SK-N-DZ (cell line): ENCODE measurements at places on chromosomes 6 and 20.

DNA sequence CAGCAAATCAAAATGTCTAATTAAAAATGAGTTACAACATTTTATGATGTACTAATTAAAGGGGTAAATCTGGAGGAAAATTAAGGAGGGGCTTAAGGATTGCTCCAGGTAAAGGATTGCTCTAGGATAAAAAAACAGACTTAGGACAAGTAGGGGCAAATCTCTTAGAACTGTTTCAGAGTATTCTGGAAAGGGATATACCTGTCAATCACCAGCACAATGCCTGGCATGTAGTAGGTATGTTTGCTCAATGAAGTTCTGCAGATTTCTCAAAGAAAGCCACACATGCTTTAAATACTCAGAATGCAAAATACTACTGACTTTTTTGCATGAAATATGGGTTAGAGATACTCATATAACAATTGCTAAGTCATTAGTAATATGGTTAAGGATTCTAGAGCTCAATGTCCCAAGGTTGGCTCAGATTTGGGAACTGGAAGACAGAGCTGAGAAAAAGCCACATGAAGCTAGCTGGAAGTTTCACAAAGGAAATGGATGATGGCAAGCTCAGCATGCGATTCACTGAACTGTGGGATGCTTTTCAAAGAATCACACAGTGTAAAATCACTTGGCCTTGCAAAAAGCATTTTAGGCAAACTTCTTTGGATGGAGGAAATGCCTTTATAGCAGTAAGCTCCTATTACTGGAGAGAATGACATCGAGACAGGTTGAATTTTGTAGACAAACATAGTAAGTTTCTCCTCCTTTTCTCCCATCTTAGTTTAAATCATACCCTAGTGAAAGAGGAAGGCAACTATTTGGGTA lies 72.8 kb downstream of the MAP3K5 start:
- DNase-seq = no peak

- DNase-seq = no peak
These were observed 8.9 kb downstream of the GFOD1 start for GRCh38 chr6:13478525-13478966.

GRCh38 chr20:13337090-13337784 lies 116.2 kb downstream of the ISM1 start:
- DNase-seq = no peak

GRCh38 chr20:36468149-36469000 lies 72.9 kb upstream of the MYL9 start:
- no peak for DNase-seq

DNA sequence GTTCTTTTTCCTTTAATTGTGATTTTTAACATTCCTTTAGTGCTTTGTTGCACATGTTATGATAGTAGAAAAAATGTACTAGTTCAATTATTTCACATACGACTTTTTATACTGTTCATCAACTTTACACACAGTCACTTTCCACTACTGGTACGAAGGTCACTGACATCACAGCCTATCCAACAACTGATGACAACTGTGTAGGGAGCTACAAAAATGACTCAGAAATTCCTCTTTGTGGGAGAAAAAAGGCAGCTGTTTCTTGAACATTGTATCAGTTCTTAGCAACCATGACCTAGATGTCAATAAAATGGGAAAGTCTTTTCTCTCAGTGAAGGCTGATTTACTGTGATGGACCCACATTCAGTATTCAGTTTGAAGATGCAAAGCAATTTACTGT lies 7.0 kb upstream of the ID4 start:
- no peak for DNase-seq

GRCh38 chr20:61297986-61298385 lies 45.9 kb downstream of the CDH4 start:
- no peak for DNase-seq

GRCh38 chr20:50992336-50992732 lies 30.6 kb downstream of the KCNG1 start:
- no peak for DNase-seq

DNA sequence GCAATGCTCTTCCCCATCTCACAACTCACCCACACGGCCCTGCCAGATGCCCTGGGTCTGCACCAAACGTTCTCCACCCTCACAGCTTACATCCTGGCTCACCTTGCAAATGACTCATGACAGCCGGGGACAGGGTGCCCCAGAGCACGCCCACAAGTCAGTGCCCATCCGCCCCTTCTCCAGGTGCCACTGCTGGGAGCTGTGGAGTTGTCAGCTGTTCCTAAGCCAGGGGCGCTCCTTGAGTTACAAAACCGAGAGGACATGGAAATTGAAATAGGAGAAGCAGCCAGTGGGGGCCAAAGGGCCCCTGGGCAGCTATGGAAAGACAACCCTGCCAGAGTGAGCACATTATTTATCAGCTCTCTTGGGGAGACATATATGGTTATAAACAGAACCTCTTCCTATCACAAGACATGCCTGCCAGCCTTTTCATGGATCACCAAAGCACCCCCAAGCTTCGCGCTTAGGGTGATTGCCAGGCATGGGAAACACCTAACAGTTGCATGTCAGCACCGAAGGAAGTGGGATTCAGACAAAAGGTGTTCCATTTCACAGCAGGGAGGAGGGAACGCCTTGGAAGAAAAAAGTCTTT lies 236.8 kb downstream of the LY86 start:
- DNase-seq = no peak

DNA sequence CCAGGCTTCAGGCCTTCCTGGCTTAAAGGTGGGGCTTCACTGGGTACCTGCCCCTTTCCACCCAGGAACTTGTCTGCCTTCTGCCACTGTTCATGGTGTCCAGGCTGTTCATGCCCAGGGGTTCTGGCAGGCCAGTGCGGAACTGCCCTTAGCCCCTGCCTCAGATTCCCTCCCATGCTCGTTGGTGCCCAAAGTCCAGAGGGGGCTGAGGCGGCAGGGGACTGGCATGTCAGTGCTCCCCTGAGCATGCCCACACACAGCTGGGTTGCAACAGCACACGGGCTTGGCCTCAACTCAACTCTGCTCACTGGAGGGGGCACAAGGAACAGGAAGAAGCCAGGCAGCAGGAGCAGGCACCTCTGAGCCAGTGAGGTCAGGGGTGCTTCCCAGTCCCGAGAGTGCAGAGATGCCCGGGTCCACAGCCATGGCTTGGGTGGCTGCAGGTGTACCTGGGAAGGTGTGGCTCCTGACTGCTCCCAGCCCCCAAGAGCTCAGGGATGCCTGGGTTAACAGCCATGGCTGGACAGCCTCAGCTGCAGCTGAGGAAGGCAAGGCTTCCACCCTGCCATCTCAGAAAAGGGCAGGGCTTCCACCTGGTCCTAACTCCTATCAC lies 845.9 kb downstream of the EYS start:
- no peak for DNase-seq

DNA sequence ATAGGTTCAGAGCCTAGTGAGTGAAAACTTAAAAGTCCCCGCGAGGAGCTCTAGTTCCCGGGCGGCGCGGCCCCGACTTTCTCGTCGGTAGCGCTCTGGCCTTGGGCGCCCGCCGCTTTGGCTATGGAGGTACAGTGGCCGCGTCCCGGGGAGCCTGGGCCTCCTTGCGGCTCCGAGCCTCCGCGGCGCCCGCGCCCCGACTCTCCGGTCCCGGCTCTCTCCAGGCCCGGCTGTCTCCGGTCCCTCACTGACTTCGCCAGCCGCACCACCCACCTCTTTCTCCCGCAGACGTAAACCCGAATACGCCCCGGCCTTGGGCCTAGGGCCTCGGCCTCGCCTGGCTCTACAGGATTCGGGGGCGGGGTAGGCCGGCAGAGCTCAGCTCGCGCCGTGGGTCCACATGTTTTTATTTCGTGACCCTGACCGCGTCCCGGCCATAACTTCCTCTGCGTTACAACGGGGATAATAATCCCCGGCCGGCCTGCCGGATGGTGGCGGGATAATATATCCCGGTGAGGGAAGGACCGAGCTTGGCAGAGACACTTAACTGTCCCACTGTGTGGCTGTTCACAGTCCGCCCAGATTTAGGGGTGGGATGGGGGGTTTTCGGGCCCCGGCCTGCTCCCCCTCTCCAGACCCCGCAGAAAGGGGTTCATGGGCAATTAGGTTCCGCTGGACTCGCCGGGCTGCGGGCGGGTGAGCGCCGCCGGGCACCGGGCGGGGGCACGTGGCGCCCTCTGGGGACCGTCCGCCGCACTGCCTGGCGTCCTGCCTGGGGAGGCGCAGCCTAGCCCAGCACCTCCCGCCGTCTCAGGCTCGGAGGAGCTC lies 10.0 kb upstream of the TBX18 start:
- peak; percentile 35 for DNase-seq

DNA sequence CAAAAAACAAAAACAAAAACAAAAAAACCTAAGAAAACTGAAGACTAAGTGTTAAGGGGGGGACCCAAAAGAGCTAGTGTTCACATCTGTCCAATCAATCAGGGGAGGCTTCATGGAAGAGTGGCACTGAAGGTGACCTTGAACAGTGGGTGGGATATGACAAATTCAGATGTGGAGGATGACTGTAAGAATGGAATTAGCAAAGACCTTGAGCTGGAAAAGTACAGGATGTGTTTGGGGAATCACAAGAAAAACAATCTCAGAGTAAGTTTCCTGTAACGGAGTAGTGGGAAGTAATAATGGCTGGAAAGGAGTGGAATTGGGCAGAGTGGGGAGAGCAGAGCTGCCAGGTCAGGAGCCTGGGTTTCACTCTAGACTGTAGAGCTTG lies 2.9 kb upstream of the IER3 start:
- DNase-seq = no peak

DNA sequence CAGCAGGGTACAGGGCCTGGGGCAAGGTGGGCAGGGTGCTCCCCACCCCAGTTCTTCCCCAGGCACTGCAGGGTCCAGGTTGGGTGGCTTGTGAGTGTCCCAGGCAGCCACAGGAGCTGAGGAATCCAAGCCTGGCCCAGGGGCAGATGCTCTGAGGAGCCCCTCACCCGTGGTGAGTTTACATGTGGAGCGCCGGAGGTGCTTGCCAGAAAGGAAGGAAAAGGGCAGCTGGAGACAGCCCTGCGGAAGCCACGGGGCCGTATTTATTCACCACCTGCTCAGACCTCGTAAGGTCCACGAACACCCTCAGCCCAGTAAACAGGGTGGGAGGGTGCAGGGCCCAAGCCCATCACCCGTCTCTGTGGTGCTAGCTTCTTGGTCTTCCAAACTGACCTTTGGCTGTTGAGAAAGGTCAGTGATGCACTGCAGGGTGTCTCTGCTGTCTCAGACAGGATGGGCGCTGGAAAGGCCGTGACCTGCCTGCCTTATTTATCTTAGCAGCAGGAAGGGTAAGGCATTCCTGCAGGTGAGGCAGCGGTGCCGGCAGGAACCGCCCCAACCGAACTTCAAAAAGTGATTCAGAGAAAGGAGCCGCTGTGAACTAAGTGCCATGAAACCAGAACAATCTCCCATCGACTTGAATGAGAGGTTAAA lies 4.0 kb upstream of the FRMD1 start:
- no peak for DNase-seq

- DNase-seq = no peak
These were observed 117.9 kb upstream of the SGK1 start for GRCh38 chr6:134435814-134436280.

- no peak for DNase-seq
These were observed 124.8 kb upstream of the NEDD9 start for GRCh38 chr6:11357285-11357684.

DNA sequence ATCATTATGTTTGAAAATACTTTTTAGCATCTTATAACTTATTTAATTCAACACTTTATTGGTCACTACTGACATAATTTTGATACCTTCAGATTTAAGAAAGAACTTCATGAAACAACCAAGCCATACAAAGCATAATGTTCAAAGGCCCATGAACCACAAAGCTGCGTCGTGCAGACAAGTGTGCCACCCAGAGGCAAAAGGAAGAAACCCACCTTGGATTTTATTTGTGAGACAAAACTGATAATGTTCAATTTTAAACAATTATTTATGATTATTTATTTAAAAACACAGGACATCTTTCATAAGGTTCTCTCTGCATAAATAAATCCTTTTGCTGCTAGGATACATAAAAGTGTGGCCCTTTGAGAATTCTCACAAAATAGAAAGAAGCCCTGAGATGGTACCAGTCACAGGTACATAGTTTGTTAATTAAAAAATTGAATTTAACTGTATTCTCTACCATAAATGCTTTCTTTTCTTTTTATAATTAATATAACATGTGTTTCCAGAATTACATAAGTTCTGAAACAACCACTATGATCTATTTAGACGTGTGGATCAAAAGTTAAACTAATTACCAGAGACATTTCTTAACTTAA lies 143.7 kb downstream of the RALGAPA2 start:
- DNase-seq = peak; percentile 48

GRCh38 chr6:27592481-27593199 lies 119.7 kb upstream of the ZNF184 start:
- peak; percentile 42 for DNase-seq

- DNase-seq = no peak
These were observed 65.8 kb upstream of the SLC22A1 start for GRCh38 chr6:160055813-160056212.

GRCh38 chr20:5279661-5280060 lies 37.1 kb downstream of the PROKR2 start:
- DNase-seq = no peak

DNA sequence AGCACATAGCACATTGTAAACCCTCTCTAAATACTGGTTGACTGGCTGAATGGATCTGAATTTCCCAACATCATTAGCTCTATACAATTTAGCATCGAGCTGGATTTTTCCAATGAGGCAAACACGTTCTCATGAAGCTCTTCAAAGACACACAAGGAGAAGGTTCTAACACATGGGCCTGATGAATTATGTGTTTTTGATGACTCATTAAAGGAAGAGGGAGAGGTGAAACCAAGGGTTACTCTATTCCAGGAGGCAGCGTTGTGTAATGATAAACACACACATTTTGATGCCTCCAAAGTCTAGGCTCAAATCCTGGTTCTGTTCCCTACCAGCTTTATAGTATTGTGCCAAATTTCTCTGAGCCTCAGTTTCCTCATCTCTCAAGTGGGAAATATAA lies 84.3 kb downstream of the PFDN4 start:
- no peak for DNase-seq

DNA sequence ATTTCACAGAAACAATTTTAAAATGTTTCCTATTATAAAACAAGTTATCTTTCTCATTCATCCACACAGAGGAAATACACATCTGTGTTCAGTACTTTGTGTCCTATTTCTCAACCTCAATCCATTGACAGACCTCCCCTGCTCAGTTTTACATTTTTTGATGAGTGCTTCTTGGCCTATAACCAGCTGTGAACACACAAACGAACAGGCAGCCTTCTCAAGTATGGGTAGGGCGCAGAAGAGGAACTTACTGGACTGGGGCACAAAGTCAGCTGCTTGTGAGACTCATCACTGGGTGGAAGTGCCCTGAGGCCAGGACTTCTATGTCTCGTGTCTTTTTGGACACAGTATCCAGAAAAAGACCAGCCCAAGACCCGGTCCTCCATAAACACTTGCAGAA lies 2.8 kb downstream of the RPS6KA2 start:
- DNase-seq = no peak

- no peak for DNase-seq
These were observed 11.4 kb downstream of the SYNJ2 start for GRCh38 chr6:157993076-157993475.
